Caki2 (cell line): ENCODE measurements at places on chromosomes 11 and 22.

GRCh38 chr11:70871881-70872280 lies 380.5 kb downstream of the SHANK2 start:
- DNase-seq, result no peak

- DNase-seq, result no peak
Measured at GRCh38 chr22:47047321-47048122, 285.1 kb downstream of the TBC1D22A start.

GRCh38 chr11:107457205-107457557 lies 444 bp downstream of the CWF19L2 start:
- no peak for DNase-seq

DNA sequence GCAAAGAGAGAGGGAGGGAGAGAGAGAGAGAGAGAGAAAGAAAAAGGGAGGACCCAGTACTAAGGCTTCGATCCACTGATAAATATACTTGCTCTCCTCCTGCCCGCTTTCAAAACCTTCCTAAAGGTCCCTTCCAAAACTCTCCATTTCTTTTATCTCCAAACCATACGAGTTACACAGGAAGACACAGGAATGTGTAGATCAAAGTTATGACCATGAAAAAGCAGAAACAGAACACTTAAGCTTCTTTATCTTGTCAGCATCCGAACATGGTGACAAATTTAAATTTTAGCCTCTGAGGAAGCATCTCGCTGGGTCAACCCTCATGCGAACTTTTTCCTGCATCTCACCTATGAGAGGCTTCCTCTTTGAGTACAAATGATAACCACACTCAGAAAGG lies 29.2 kb upstream of the POGLUT3 start:
- DNase-seq, result no peak

- DNase-seq, result no peak
Measured at GRCh38 chr11:2827792-2828191, 57.8 kb downstream of the CDKN1C start.

DNA sequence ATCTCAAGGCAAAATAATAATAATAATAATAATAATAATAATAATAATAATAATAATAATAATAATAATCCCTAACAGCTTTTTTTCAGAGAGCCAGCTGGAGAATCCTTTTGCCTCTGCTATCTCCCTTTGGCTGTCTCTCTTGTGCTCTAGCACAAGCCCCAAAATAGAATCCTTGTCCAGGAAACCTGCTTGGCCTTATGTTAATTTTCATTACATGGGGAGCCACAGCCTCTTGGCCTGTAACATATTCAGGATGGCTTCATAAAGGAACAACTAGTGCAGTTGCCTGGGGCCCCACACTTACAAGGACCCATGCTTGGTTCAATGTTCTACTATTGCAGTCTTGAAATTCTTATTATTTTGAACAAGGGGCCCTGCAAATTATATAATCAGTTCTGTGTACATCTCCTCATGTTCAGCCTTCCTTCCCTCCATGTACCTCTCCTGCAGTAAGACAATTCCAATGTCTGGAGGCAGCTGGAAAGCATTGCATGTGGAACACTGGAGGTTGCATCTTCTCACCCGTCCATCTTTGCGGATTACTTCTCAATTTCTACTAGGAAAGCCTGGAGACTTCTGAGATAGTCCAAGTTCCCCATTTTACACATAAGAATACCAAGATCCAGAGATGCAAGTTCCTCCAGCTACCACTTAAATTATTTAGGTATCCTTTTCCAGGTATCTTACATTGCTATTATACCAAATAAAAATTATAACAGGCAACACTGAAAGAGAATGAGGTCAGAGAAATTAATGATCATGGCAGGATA lies 37.8 kb upstream of the SORL1 start:
- DNase-seq, result no peak

DNA sequence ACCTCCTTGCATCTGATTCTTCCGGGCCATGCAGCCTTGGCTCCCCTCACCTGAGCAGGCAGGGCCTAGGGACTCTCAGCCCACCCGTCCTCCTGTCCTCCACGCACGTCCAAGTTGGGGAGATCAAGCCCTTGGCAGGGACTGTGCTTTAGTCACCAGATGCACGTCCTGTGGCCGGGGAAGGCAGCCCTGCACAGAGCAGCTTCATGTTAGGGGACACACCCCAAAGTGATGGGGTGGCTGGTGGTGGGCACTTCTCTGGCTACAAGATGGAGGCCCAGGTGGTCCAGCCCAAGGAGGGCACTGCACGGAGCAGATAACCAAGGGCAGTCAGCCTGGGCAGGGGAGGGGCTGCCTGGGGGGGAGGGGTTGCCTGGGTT lies 1.2 kb downstream of the MUC5B start:
- no peak for DNase-seq

- no peak for DNase-seq
Measured at GRCh38 chr11:122421702-122422101, 233.8 kb upstream of the UBASH3B start.

- DNase-seq, result peak; percentile 73
Measured at GRCh38 chr11:47861728-47862127, 13.6 kb upstream of the NUP160 start.

DNA sequence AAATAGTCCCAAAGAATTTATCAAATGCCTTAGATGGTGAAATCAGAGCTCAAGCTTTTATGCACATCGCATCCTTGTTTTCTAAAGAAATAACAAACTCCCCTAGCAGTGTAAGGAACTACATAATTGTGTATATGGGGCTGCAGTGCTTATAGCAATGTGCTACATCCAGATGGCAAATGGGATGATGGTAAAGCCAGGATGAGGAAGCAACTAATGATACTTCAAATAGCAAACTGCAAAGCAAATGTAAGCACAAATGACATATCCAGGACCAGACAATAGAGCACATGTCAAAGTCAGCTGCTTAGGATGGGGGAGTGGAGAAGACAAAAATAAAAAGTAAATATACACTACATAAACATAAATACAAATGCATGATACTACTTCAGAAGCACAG lies 425.9 kb downstream of the OPCML start:
- no peak for DNase-seq

DNA sequence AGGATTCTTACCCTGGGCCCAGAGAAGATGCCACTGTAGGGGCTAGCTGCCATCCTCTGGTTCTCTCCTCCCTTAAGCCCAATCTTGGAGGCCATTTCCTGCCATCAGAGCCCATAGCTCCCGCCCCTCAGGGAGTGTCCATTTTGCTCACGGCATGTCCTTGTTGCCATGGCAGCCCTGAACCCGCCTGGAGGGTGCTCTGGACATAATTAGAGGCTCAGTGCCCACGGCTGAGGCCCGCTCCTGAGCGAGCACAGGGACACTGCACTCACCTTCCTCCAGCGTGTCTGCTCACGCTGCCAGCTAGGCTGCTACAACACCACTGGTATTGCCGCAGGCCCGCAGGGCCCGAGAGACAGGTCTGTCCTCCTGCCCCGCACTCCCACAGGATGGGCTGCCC lies 11.1 kb upstream of the SUSD2 start:
- no peak for DNase-seq

DNA sequence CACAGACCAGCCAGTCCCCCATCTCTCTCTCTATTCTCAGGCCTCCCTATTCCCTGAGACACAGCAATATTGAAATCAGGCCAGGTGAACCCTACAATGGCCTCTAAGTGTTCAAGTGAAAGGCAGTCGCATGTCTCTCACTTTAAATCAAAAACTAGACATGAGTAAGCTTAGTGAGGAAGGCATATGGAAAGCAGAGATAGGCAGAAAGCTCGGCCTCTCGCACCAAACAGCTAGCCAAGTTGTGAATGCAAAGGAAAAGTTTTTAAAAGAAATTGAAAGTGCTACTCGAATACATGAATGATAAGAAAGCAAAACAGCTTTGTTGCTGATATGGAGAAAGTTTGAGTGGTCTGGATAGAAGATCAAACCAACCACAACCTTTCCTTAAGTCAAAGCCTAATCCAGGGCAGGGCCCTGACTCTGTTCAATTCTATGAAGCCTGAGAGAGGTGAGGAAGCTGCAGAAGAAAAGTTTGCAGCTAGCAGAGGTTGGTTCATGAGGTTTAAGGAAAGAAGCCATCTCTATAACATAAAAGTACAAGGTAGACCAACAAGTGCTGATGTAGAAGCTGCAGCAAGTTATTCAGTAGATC lies 19.8 kb upstream of the MPZL2 start:
- no peak for DNase-seq

DNA sequence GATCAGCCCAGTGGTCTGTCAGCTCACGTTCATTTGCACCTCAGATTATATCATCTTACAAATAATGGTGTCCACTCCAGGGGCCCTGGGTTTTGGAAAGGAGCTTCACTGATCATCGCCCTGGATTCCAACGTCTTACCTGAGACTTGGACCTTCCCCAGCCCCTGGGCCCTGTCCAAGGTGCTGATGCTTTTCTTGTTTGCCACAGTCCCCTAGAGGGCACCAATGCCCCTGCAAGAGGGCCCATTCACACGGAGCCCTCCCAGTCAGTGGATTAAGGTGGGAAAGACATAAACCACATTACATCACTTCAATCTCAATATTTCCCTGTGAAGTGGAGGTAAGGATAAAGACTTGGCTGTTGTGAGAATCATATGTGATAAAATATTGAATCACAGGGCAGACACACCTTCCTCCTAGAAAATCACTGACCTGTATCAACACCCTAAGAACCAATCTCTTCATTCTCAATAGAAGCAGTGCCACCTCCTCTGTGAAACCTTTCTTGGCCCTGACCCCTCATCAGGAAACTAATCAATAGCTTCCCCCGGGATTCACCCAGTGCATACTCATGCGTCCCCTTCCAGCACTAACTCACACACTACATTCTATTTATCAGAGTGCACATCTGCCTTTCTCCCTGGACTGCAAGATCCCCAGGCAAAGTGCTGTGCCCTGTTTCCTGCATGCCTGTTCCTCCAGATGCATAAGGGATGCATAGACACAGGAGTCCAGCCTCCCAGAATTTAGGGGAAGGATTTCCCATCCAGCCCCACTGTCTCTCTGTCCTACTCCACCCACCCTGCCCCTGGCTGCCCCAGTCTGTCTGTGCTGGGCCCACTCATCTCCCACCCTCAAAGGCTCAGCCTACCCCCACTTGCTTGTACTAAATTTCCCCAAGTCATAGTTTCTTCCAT lies 167.0 kb downstream of the BUD13 start:
- DNase-seq, result peak; percentile 47

GRCh38 chr11:25733777-25734176 lies 598.2 kb upstream of the ANO3 start:
- no peak for DNase-seq
